NCI-H1417 treated with DMSO at 0.1 percent for 48 hours (cell line): ENCODE measurements at places on chromosomes 1 and 21.

DNA sequence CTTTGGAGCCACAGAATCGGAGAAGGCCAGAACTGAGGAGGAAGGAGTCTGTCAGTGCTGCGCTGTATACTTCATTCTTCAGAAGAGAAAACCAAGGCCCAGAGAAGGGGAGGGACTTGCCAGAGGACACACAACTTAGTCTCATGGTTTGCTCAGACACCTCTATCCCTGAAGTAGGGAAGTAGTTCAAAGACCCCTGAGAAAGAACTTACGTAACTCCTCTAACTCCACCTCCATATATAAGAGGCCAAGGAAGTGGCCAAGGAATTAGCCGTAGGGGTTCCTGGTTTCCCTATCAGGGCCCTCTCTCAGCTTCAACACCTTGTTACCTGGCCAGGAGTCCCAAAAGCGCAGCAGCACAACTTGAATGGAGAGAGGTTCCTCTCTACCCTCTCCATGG, 580 bp upstream of the NECTIN4 start:
- no peak for DNase-seq

- no peak for DNase-seq
Measured at GRCh38 chr21:32132881-32133280, 146.0 kb downstream of the MIS18A start.

DNA sequence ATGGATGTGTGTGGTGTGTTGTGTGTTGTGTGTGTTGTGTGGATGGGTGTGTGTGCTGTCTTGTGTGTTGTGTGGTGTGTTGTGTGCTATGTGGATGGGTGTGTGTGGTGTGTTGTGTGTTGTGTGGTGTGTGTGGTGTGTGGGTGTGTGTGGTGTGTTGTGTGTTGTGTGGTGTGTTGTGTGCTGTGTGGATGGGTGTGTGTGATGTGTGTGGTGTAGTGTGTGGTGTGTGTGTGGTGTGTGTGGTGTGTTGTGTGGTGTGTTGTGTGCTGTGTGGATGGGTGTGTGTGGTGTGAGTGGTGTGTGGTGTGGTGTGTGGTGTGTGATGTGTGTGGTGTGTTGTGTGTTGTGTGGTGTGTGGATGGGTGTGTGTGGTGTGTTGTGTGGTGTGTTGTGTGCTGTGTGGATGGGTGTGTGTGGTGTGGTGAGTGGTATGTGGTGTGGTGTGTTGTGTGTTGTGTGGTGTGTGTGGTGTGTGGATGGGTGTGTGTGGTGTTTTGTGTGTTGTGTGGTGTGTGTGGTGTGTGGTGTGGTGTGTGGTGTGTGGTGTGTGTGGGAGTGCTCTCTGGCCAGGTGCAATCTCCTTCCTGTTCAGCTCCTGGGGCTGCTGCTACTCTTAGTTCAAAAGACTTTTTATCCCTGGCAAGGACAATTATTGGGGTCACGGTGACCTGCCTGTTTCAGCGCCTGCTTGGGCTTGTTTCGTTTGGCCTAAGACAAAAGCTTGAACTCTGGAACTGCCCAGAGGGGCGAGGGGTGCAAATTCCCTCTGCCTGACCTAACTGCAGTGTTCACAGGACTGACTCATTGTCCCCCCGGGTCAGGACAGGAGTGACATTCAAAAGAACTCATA, 101.1 kb downstream of the UBIAD1 start:
- no peak for DNase-seq

GRCh38 chr1:1788646-1789431, 10.6 kb upstream of the NADK start:
- DNase-seq = no peak

GRCh38 chr1:212457740-212458338, 25.1 kb downstream of the NENF start:
- no peak for DNase-seq

DNA sequence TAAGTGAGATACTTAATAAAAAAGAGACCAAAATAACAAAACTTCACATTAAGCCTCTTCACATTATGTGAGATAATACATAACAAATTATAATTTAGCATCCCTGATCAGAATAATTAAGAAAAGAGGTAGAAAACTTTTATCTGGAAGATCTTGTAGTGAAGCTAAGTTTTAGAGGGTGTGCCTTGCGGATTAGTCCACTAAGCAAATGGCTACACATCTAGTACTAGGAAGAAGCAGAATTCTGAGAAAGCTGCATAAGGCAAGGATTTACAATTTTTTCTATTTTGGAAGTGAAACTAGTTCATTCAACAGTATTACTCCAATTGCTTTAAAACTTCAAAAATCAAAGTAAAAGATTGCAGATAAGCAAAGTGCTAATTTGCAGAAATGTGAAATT, 3.5 kb downstream of the YOD1 start:
- DNase-seq = no peak
